ENCODE measurements at places on chromosomes 3 and 15. TPM values are rescaled to one million over a fixed set of nuclear protein-coding genes. Genes with fewer than 3 reads are reported as not detected.

Gene TRIM59
- total RNA-seq, result 27.0 TPM

GRCh38 chr3:43892526-43892925 lies 201.8 kb downstream of the ABHD5 start:
- no peak overlapping the region for H3K4me3 ChIP-seq
- peaks cover 50% of the 10 kb centered on the region for H3K27me3 ChIP-seq
- no peaks in the 10 kb centered on the region for H3K36me3 ChIP-seq
- DNase-seq, result no peak

DNA sequence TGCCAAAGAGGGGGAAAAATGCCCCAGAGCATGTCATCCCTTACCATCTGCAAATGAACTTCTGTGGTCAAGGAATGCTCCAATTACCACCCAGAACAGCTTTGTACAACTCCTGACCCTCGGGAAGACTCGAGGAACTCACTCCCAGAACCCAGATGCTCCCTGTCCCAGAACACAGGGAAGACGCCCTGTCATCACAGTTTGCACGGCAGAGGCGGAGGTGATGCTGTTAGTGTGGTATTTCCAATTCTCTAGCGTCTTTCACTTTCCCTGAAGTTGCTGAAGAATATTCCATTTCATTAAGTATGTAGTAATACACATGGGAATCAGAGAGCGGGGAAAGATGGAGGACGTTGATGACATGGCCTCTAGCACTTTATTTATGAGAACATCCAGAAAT lies 193.7 kb downstream of the TIGIT start:
- no peak overlapping the region for H3K4me3 ChIP-seq
- no peaks in the 10 kb centered on the region for H3K36me3 ChIP-seq

Gene RTP4
- 3.6 TPM for total RNA-seq

DNA sequence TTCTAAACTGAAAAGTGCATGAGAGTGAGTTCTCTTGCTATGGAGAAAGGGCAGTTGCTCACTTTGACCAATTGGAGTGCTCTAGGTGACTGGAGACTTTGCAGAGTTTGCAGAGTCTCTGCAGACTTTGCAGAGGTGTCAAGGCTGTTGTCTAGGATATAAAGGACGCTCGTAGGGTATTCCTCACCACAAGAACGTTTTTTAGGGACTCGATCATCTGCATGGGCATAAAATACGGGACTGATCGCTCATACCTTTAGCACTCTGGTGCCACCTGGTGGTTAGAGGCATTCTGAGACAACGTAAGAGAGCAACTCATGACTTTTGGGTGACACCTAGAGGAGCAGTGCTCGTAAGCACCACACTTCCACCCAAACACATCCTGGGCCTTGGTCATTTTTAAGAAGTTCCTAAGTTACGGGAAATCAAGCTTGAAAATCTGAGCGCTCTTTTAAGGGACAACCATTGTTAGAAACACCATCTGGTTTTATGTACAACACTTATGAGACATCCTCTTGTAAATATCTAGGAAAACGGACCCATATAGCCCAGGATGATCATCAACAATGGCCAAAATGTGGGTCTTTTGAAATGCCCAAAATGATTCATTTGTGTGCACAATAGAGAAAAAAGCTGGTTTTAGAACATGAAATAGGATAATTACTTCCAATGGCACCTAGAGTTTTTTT lies 51.6 kb upstream of the XCR1 start:
- H3K4me1 ChIP-seq, result peaks cover 10% of the 10 kb centered on the region

- no peak overlapping the region for H3K4me3 ChIP-seq
- no peaks in the 10 kb centered on the region for H3K36me3 ChIP-seq
- H3K27me3 ChIP-seq, result no peaks in the 10 kb centered on the region
- no peak for DNase-seq
- no peaks in the 10 kb centered on the region for H3K4me1 ChIP-seq
Measured at GRCh38 chr15:31525988-31526665, 199.5 kb downstream of the KLF13 start.

Gene CHRFAM7A
- 1.0 TPM for total RNA-seq

DNA sequence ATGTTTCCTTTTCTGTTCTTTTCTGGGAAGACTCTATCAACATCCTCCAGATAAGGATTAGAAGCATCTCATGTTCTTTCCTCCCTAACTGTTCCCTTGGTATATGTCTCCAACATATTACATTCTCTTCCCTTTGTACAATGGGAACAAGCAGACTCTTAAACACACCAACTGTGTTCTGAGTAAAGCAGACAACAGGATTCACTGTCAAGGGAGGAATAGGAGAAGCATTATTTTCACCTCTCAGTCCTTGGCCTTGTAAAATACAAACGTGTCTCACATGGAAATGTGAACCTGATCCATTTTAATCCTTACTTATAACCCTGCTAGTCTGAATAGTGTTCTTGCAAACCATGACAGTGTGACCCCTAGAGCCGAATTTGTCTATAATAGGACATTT lies 19.6 kb downstream of the GYG1 start:
- peak overlapping the region; percentile 53 for H3K27ac ChIP-seq
- peaks cover 45% of the 10 kb centered on the region for H3K36me3 ChIP-seq

DNA sequence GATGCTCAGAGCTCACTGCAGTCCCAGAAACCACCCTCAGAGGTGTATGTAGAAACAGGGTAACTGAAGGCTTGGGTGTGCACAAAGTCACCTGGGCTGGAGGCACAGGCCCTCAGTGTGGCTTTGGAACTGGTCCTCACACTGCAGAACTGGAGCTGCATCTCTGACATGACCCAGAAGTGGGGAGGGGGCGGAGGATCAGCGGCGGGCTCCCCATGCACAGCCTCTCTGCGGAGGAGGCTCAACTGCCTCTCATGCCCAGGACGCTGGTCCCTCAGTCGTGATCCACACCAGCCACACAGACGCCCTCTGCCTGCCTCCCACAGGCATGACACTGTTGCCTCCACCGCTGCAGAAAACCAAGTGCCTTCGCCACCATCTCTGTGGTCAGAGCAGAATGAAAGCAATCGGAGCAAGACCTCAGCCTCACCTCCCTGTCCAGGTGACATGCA lies 73.7 kb downstream of the TM2D3 start:
- no peaks in the 10 kb centered on the region for H3K4me1 ChIP-seq
- peak; percentile 23 for DNase-seq
- H3K4me3 ChIP-seq, result no peak overlapping the region
- H3K27ac ChIP-seq, result no peak overlapping the region
- peaks cover 20% of the 10 kb centered on the region for H3K27me3 ChIP-seq
- H3K36me3 ChIP-seq, result no peaks in the 10 kb centered on the region

DNA sequence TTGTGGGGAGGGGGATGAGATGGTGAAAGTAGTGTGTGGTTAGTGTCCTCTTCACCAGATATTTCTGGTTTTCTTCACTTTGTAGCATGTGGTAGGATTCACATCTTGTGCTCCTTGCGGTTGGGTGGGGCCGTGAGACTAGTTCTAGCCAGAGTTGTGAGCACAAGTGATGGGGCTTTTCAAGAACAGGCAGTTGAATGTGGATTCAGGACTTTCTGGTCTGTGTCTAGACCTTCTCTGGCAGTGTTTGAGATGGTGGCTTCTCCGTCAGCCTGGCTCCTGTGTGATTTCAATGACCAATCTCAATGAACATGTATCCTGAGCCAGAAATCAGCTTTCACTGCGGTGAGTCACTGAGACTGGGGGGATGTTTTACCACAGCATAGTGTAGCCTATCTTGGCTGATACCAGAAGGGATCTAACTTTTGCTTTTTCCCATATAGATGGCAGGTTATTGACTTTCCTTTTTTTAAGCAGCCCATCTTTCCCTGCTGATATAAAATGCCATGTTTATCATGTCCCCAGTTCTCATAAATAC lies 82.6 kb downstream of the RPLP1 start:
- H3K27me3 ChIP-seq, result no peaks in the 10 kb centered on the region
- no peak overlapping the region for H3K27ac ChIP-seq
- H3K4me1 ChIP-seq, result no peaks in the 10 kb centered on the region
- H3K4me3 ChIP-seq, result no peak overlapping the region
- H3K36me3 ChIP-seq, result no peaks in the 10 kb centered on the region
- DNase-seq, result peak; percentile 11

Gene SAMD7
- total RNA-seq, result not detected

DNA sequence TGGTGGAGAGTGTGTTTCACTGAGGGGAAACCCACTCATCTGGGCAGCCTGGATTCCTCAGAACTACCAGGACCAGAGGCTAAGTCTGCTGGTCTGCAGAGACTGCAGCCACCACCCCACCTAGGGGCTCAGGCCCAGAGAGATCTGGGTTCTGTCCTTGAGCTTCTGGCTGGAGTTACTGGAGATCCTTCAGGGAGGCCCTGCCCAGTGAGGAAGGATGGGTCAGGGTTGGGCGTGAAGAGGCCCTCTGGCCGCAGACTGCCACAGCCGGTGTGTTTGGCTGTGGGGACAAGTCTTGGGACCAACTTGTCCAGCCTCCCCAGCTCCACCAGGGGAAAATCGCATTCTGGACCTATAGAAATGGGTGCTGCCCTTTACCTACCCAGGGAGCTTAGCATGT lies 235.3 kb upstream of the CBLB start:
- DNase-seq, result no peak
- H3K4me3 ChIP-seq, result no peak overlapping the region
- no peaks in the 10 kb centered on the region for H3K27me3 ChIP-seq
- peaks cover 12% of the 10 kb centered on the region for H3K36me3 ChIP-seq

Gene PLA2G4D
- total RNA-seq, result not detected

Gene LNP1
- total RNA-seq, result 2.5 TPM

DNA sequence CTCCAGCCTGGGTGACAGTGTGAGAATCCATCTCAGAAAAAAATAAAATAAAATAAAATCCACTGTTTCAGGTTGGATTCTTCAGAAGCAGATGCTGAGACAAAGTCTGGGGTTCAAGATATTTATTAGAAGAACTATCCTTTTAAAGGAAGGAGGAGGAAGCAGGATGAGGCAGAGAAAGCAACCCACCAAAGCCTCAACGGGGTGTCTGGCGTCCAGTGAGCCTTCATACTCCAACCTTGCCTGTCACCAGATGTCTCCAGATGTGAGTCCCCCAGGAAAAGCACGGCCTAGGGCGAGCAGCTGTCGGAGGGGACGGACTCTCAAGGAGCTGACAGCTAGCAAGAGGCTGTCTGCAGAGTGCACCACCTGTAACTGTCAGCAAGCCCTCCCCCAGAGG lies 37.3 kb downstream of the MB21D2 start:
- H3K4me1 ChIP-seq, result no peaks in the 10 kb centered on the region
- H3K4me3 ChIP-seq, result no peak overlapping the region
- no peak for DNase-seq
- no peaks in the 10 kb centered on the region for H3K36me3 ChIP-seq
- no peaks in the 10 kb centered on the region for H3K27me3 ChIP-seq

- H3K27me3 ChIP-seq, result no peaks in the 10 kb centered on the region
- H3K4me1 ChIP-seq, result no peaks in the 10 kb centered on the region
- H3K36me3 ChIP-seq, result no peaks in the 10 kb centered on the region
- DNase-seq, result no peak
- H3K4me3 ChIP-seq, result no peak overlapping the region
Measured at GRCh38 chr3:86929046-86929445, 61.9 kb downstream of the VGLL3 start.

Gene CILP
- total RNA-seq, result not detected

DNA sequence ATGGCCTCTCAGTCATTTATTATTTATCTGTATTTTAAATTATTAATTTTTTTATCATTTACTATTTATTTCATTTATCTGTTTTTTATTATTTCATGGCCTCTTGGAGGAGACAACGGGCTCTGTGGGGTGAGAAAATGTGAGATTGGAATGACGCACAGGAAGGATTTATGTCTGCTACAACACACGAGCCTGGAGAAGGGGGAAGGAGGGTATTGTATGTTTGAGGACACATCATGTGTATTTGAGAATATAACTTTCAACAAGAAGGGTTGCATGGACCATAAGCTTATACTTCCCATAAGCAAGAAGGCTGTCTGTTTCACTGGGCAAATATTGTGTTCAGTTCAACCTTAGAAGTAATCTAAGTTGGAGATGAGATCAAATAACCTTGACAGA lies 31.7 kb downstream of the LSM3 start:
- H3K36me3 ChIP-seq, result no peaks in the 10 kb centered on the region
- no peak overlapping the region for H3K27ac ChIP-seq
- H3K4me1 ChIP-seq, result no peaks in the 10 kb centered on the region
- H3K27me3 ChIP-seq, result no peaks in the 10 kb centered on the region

DNA sequence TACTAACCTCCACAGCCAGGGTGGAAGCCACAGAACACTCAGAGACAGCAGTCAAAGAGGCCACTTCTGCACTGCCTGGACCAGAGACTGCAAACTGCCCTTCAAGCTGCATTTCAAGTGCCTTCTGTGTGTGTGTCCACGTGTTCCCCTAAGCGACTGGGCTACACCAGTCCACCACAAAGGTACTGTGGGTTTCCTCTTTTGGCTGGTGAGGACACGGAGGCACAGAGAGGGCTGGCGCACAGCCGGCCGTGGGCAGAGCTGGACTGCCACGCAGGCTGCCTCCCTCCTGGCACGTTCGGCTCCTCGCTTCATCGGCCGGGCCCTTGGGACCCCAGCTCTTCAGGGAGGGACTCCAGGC lies 60.9 kb downstream of the MGLL start:
- H3K4me1 ChIP-seq, result peaks cover 21% of the 10 kb centered on the region
- H3K4me3 ChIP-seq, result no peak overlapping the region
- H3K27me3 ChIP-seq, result peaks cover 1% of the 10 kb centered on the region
- H3K27ac ChIP-seq, result no peak overlapping the region
- no peaks in the 10 kb centered on the region for H3K36me3 ChIP-seq
- peak; percentile 15 for DNase-seq

Gene FHIT
- total RNA-seq, result 7.6 TPM

Gene GTF2E1
- total RNA-seq, result 25.9 TPM

- no peaks in the 10 kb centered on the region for H3K36me3 ChIP-seq
- H3K4me3 ChIP-seq, result no peak overlapping the region
- peaks cover 2% of the 10 kb centered on the region for H3K27me3 ChIP-seq
- no peaks in the 10 kb centered on the region for H3K4me1 ChIP-seq
- no peak for DNase-seq
Measured at GRCh38 chr3:29644261-29644660, 363.4 kb downstream of the RBMS3 start.

Gene AQP9
- not detected for total RNA-seq

DNA sequence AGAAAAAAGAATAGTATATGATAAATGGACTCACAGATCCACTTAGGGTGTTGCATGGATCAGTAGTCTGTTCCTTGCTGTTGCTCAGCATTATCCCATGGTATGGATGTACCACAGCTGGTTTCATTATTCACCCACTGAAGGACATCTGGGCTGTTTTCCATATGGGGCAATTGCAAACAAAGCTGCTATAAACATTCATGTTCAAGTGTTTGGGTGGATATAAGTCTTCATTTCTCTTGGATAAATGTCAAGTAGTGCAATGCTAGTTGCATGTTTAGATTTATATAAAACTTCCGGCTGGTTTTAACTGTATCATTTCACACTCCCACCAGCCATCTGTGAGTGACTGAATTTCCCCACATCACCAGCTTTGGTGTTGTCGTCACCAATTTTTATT lies 137.7 kb downstream of the ASB7 start:
- H3K27ac ChIP-seq, result no peak overlapping the region
- H3K4me3 ChIP-seq, result no peak overlapping the region
- no peaks in the 10 kb centered on the region for H3K36me3 ChIP-seq
- peaks cover 8% of the 10 kb centered on the region for H3K27me3 ChIP-seq
- DNase-seq, result no peak

DNA sequence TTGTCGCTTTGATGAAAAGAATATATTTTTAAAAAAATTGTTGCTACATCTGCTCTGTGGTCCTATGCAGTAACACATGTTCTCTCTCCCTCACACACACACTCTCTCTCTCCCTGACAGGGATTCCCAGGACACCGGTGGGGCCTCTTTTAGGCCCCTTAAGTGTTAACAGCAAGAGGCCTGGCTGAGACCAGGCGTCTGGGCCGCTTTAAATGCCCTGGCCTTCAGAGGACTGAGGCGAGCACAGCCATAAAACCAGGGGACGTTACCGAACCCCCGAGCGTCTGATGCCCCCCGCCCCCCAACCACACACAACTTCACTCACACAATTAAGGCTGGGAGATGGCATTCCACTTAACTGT lies 1.7 kb downstream of the BNC1 start:
- peaks cover 63% of the 10 kb centered on the region for H3K27me3 ChIP-seq
- H3K4me1 ChIP-seq, result peaks cover 2% of the 10 kb centered on the region
- H3K4me3 ChIP-seq, result no peak overlapping the region
- DNase-seq, result no peak

Gene CIDEC
- total RNA-seq, result not detected

All from activated CD8-positive, alpha-beta T cell treated with anti-CD3 and anti-CD28 coated beads for 36 hours (primary cell).